ENCODE measurements at places on chromosomes 4 and X.

DNA sequence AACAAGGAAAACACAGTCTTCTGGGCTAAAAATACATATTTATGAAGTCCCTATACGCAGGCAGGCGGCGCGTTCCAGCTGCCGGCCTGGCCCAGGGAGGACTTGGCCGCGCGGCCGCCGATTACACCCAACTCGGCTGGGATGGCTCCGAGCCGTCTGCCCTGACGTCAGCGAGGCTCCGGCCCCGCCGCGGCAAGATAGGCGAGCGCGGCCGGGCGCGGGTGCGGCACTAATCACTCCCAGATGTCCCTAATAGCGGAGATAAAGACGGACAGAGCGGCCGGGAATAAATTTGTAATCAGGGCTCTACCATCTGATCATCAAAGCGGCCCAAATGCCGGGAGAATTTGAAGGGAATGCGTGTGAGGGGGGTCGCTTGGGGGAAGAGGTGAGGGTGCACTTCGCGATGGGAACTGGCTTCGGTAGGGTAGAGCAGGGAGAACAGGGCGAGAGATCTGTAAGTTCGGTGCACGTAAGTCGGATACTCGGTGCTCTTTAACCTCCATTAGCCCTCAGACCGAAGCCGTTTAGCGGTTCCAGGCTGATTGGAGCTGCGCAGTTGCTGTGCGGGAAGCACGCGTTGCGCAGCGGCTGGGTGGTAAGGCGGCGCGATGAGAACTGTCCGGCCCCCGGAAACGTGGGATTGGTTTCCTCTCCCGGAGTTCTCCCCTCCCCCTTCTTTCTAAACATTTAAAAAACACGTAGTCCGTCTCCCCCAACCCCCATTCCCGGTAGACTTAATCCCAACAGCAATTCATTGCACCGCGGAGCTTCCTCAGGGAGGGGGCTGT, 7.7 kb downstream of the HAND2 start:
- DNase-seq: no peak

DNA sequence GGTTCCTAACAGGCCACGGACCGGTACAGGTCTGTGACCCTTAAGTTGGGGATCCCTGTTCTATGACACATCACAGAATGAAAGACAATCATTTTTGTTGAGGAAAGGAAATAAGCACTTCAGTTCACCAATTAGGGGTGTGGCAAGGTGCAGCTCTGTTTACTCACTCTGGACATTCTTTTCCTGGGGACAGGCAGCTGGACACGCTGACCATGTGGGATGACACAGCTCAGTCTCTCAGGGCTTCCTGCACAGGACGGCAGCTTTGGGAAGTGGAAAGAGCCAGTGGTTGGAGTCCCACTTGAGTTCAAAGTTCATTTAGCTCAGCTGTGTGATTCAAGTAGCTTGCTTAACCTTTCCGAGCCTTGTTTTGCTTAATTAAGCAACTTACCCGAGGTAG, 55.7 kb downstream of the NDNF start:
- no peak for DNase-seq

DNA sequence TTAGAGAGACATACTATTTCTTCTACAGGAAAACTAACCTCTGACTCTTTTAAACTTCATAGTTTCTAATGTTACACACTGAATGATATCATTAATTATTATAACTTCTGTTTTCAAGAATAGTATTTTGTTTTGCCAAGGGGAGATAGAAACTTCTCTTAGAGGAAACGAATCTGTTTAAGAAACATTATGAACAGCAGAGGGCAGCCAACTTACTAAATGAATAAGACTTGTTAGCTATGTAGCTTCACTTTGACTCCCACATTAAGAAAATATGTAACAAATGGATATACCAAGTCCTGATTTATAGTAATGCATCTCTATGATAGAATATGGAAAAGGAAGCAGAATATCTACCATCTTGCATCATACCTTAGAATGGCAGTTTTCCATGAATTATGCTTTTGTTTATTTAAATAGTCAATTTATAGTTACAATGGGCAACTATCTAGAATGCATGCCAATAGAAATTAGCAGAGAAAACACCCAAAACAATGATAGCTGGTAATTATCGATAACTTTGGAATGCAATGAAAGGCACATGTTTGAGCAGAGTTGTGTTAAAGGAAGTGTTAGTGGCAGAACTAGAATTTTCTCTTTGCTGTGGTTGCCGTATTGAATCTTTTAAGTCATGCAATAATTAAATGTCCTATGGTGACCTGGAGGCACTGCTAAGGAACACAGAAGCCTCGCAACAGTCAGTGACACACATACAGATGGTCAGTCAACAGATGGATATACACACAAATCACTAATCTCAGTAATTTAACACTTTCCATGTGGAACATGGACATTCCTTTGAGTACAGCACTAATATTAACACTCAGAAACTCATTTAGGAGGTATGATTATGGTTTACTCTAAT, 105.7 kb upstream of the PDLIM3 start:
- no peak for DNase-seq

GRCh38 chr4:98851806-98852205, 77.1 kb downstream of the EIF4E start:
- DNase-seq: no peak

- no peak for DNase-seq
Observed at GRCh38 chrX:143336261-143336660, 181.0 kb downstream of the SPANXN3 start.

DNA sequence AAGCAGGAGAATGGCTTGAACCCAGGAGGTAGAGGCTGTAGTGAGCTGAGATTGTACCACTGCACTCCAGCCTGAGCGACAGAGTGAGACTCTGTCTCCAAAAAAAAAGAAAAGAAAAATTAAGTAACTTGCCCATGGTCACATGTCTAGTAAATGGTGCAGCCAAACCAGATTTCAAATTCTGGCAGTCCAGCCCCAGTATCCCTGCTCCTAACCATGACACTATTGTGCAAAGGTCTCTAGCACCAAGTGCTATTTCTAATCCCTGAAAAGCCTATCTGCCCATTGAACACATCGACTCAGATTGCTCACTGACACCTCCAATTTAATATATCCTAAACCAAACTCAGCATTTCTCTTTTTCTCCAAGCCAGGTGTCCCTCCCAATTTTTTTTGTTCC, 7.6 kb upstream of the LAMP2 start:
- no peak for DNase-seq

DNA sequence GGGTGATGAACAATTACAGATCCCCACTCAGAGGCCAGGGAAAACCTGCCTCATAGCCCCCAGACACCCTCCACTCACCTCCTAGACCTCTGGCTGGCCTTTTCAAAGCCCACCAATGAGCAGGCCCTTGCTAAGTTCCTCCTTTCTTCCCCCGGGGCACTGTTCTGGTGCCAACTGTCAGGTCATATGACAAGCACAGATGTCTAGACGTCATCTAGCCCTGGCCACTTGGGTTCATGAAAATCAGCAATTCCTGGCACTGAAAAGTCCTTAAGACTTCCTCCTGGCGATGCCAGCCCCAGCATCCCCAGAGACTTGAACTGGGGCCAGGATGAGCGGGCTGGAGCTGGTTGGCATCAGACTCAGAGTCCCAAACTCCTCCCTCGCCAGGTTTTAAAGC, 115.6 kb upstream of the NALF2 start:
- DNase-seq: no peak

DNA sequence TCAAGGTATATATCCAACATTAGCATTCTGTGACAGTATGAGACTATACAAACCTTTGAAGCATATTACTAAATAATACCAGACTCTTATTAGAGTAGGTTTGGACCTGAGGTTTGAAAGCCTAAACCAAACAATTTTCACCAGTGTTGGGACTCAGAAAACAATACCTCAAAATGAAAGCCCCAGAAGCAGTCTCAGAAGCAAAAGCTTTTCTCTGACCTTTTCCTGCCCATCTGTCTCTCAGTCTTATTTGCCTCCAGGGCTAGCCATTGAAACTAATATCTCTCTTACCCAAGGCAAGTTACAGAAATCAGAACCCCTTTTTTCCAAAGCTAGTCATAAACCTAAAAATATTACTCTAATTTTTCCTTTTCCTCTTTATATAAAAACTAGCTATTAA, 163.3 kb downstream of the PTCHD1 start:
- DNase-seq: no peak

DNA sequence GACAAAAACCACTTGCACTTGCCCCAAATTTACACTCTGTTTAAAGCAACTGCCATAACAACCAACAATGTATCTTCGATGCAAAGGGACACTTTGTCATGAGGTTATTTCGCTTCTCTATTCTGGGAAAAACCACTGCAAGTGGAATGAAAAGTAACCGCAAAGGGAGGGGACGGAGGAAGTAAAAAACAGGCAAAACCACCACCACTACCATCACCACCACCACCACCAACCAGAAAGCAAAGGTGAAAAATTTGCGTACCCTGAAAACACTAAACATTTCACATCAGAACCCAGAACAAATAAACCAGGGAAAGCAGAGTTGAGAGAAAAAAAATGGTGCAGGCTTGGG, 1.2 kb upstream of the N4BP2 start:
- DNase-seq: no peak

DNA sequence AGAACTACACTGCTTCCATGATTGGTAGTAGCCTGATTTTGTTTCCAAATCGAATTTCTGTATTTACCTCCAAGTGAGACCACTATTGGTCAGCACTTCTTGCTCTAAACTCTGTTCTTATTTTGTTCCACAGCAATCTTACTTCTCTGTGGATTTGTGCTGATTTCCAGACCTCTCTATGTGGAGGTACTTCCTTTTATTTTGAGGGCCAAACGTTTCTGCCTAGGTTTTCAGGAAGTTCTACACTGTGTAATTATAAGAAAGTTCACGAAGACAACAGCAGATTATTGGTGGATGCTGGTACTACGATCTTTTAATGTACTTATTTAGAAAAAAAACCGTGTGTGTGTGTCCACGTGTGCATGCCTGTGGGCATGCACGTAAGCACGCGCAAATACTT, 46.7 kb downstream of the DTHD1 start:
- DNase-seq: no peak

GRCh38 chr4:20159516-20159915, 92.2 kb upstream of the SLIT2 start:
- no peak for DNase-seq

DNA sequence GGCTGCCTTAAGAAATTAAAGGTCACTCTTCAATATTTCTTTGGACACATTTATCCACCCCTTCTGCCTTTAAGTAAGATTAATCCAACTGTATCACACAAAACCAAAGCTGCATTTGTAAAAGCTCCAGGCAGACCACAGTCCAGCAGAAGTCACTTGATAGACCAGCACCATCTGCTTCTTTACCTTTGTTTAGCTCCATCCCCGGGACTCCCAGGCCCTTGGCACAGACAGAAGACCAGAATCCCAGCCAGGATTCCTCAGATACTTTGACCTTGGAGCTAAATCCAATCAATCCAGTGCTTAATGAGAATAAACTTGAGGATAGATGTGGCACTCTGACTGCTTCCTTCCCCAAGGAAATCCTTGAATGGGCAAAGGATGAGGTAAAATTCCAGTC, 333.1 kb upstream of the RASGEF1B start:
- DNase-seq: no peak

DNA sequence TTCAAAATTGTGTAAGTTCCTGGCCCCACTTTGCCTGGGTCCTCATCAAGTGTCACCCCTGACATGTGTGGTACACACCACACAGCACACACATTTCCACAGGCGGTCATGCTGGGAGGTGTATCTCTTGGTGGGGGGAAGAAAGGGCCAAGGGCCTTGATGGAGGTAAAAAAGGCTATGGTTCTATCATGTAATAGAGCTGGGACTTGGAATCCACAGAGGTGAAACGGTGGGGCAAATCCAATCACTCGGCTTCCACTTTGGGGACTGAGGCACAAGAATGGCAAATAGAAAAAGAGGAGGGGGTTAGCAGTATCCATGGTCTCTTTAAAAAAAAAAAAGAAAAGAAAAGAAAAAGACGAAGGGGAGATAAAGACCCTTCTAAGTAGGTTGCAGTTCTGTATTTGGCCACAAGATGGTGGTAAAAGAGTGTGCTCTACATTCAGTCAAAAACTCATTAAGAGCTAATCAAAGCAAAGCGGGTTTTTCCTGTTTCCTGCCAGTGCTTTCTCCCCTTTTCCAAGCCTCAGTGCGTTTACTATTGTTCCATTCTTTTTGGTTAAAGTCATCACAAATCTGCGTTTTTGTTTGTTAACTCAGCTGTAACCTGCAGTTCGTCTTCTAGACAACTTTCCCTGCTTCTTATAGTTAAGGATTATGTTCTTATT, 37.0 kb upstream of the ATP6AP2 start:
- DNase-seq: no peak

GRCh38 chrX:40663078-40663740, 15.8 kb upstream of the CXorf38 start:
- DNase-seq: no peak

- DNase-seq: no peak
Observed at GRCh38 chr4:5752376-5753184, 41.6 kb downstream of the EVC start.

- no peak for DNase-seq
Observed at GRCh38 chrX:9327086-9327746, 137.6 kb upstream of the TBL1X start.
